Fibroblast of lung (primary cell): ENCODE measurements at places on chromosomes 7 and 10. TPM values are rescaled to one million over a fixed set of nuclear protein-coding genes. Genes with fewer than 3 reads are reported as not detected.

The EIF5AL1 gene
- polyA plus RNA-seq, result 2.0 and 2.4 TPM in 2 replicates

The PTPRZ1 gene
- polyA plus RNA-seq, result 0.05 and 0.09 TPM in 2 replicates

The NRF1 gene
- 7.3 and 11.3 TPM in 2 replicates for polyA plus RNA-seq

The VWA2 gene
- polyA plus RNA-seq, result 0.03 and 0.11 TPM in 2 replicates

The NXPH1 gene
- polyA plus RNA-seq, result not detected in 2 replicates

The SEMA3C gene
- polyA plus RNA-seq, result 147 and 322 TPM in 2 replicates

The TSPAN33 gene
- 0.25 and 0.36 TPM in 2 replicates for polyA plus RNA-seq

The RSPH10B2 gene
- 0.02 TPM in 1 of 2 replicates, not detected in the other for polyA plus RNA-seq

The IL6 gene
- 20.2 and 32.1 TPM in 2 replicates for polyA plus RNA-seq

The PIP gene
- polyA plus RNA-seq, result not detected in 2 replicates

GRCh38 chr10:71396711-71397295 is at the start of gene CDH23:
CDH23 (plus strand) TSS chr10:71396920; CDS start chr10:71439832, 42,912 bp downstream.
- no peak for DNase-seq

GRCh38 chr10:113600569-113600968 is 47.7 kb downstream of the HABP2 start:
- no peak for DNase-seq

GRCh38 chr7:143398616-143399015 is 10.0 kb downstream of the EPHA1 start:
- no peak for DNase-seq

DNA sequence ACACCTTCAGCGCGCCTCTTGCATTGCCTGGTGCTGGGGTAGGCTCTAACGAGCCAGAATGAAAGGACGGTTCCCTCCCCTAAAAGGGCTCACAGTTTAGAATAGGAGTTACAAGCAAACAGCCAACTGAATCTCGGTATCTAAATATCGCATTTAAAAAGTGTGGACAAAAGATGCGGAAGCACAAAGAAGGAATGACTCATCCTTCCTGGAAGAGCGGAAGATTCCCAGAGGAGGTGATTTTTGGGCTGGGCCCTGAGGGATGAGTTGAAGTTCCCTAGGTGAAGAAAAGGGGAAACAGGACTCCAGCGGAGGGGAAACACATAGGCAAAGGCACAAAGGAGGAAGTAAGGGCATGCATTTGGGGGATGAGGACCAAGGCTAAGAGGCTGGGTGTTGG is 29.9 kb downstream of the SRRM3 start:
- no peak for DNase-seq

DNA sequence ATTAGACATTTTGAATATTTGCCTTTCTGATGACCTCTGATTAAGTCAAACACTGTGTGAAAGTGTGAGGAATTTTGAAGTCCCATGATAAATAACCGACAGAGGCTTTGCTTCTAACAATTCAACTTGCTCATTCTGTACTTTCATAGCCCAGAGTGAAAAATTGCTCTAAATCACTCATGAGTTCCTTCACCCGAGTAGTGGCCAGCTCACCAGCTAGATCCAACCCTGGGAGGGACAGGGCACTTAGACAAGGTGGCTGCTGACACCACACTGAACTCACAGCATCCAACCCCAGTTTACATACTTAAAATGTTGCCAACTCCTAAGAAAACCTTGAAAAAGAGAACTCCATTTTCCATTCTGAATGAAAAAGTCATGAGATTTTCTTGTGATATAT is 80.0 kb upstream of the LYZL1 start:
- no peak for DNase-seq

DNA sequence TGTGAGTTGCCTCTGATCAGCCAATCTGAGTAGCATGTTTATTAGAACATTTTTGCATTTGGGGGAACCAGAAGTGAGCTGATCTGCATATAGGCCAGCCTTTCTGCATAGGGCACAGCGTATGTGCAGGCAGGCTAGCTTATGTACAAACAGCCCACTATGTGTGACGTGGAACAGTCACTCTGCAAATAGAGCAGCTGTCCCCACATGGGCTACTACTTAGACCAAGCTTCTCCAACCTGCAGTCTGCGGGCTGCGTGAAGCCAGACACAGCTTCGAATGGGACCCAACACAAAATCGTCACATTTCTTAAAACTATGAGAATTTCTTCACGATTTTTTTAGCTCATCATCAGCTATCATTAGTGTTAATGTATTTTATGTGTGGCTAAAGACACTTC is 134.1 kb upstream of the FAM20C start:
- DNase-seq, result no peak

- DNase-seq, result no peak
Observed at GRCh38 chr10:55966101-55966500, 395.0 kb downstream of the ZWINT start.

DNA sequence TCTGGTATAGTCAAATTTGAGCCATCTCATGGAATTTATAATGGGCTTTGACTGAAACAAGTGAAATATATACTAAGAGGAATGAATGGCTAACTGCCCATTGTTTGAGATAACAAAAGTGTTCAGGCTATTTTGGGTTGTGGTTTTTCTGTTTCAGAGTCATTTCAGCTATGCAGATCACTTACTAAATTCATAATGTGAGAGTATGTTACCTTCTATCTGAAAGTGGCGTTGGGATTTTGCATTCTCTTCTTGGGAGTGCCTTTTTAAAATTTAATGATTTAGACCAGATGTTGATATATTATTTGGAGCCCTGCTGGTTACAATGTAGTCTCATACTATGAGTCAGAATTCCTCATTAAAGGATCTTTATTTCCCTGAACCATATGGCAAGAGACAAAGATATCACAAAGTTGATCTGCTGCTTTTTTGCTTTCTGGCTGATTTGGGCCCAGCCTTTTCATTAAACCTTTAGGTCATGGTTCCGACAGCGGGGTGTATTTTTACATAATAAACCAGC is 10.4 kb downstream of the VCL start:
- peak; percentile 83 for DNase-seq

- peak; percentile 13 for DNase-seq
Observed at GRCh38 chr7:46089281-46089680, 168.2 kb upstream of the IGFBP3 start.
